ENCODE measurements at places on chromosomes 3 and 15.

- DNase-seq = no peak
Observed at GRCh38 chr3:27730774-27731659, 8.9 kb upstream of the EOMES start.

DNA sequence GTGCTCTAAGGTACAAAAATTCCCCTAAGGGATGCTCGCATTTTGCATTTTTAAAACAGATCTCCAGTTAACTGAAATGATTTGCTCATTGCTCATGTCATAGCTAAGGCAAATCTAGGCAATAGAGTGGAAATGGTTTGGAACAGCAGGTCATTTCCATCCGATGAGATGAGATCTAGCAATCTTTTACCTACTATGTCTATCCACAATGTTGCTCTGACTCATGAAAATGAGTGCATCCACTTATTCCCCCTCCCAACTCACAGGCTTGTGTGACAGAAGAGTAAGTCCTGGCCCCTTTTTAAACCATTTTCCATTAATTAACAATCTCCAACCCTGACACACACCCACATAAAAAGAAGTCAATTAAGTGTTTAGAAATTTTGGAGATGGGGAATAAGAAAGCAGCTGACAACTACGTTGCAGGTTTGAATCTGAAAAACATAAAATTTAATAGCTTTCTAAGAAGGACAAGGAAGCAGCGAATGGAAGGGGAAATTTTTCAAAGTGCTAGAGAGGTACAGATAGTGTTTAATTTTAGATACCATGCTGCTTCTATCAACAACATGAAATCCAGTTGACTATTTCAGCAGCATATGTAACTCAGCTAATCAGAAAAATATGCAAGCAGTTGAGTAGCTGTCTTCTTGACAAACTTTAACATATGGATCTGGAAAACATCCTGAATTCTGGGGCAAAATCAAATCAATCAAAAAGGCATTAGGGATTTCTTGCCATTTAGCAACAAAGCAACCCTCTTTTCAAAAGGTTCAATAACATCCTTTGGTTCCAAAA lies 112.0 kb downstream of the TMCO5A start:
- DNase-seq = no peak

- no peak for DNase-seq
Observed at GRCh38 chr3:169103951-169104941, 559.3 kb downstream of the MECOM start.

DNA sequence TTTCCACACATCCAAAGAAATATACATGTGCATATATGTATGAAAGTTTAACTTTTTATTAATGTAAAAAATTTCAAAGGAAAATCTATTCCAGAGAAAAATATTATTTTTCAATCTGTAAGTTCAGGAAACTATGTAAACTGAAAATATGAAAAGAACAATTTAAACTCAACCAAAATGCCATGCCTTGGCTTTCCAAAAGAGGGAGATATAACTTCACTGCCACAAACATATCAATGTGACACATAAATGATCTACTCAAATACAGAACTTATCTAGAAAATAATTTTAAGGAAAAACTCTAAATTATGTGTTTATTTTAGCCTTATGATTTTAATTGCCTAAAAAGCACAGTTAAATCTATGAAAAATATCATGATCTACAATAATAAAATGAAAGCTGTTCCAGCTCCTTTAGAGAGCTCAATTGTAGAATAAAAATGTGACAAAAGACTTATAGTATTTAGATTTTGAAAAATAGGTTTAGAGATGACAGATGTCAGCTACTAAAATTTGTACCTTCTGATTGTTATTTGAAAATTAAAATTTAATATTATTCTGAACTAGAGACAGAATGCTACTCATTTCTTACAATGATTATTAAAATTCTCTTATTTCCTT lies 94.8 kb downstream of the GBE1 start:
- DNase-seq = no peak

All from Caco-2 (cell line).